ENCODE measurements at places on chromosomes 2 and 18.

GRCh38 chr2:64202206-64202845 lies 58.1 kb upstream of the PELI1 start:
- DNase-seq: no peak

DNA sequence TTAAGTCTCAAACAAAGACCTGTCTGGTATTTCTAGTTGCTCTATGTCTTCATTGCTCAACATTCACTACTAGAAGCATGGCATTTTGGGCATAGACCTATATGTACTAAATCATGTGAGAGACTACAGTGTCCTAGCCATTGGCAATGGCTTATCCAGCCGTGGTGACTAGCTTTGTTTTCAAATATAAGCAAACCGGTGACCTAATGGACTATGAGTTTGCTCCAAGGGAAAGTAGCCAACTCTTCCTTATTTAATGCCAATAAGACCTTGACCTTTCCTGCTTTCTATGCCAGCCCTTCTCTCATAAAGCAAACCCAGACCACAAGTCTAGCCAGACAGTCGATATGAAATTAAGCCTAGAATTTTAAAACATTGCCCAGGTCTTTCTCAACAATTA lies 113.7 kb upstream of the CREB1 start:
- no peak for DNase-seq

GRCh38 chr2:155748131-155748530 lies 584.4 kb downstream of the NR4A2 start:
- no peak for DNase-seq

- DNase-seq: no peak
Observed at GRCh38 chr2:206614811-206615210, 27.5 kb upstream of the FAM237A start.

GRCh38 chr2:182281276-182281675 lies 145.6 kb downstream of the PDE1A start:
- DNase-seq: no peak

- no peak for DNase-seq
Observed at GRCh38 chr2:109356324-109357035, 227.5 kb downstream of the SH3RF3 start.

- no peak for DNase-seq
Observed at GRCh38 chr2:38494394-38494793, 108.3 kb downstream of the HNRNPLL start.

- DNase-seq: no peak
Observed at GRCh38 chr2:175964195-175964594, 37.9 kb downstream of the LNPK start.

DNA sequence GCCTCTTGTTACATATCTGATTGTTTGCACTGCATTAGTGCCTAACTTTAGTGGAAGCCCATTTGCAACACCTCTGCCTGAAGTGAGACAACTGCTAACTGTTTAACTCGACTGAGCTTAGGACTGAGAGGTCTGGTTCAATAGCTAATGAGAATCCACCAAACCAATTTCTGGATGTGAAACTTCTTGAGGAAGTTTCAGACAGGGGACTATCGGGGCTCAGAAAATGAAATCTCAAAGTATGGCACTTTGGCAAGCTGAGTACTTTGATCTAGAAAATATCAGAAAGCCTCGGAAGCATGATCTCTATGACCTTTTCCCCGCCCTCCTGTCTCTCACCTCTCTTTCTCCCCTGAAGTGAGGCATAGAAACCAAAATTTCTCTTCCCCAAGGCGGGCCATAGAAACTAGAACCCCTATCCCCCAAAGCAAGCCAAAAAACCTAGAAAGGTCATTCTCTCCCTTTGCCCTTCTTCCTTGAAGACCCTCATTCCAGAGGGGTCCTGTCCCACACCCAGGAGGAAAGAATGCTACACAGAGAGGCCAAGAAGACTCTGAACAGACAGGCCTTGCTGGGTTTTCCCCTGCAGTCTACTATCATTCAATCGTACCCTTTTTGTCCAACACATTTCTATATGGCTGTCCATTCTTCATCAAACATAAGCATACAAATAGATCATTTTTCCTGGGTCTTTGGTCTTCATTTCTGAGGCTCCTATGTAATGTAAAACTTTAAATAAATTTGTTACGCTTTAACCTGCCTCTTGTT lies 69.6 kb upstream of the CREB1 start:
- DNase-seq: no peak

- DNase-seq: no peak
Observed at GRCh38 chr2:232551250-232551638, 755 bp downstream of the EIF4E2 start.

GRCh38 chr18:12656938-12657683 lies 796 bp downstream of the SPIRE1 start:
- no peak for DNase-seq

GRCh38 chr2:180655842-180656454 lies 324.5 kb upstream of the UBE2E3 start:
- no peak for DNase-seq

Data from stimulated activated CD4-positive, alpha-beta T cell treated with anti-CD3 and anti-CD28 coated beads, Interleukin-2, amount 100 ng/mL, for 4 hours (primary cell).